CD14-positive monocyte (primary cell): ENCODE measurements at places on chromosomes 1 and 21.

GRCh38 chr1:228424685-228425660 is 8.3 kb upstream of the TRIM17 start:
- DNase-seq = no peak

- DNase-seq = peak; percentile 36
Measured at GRCh38 chr1:182484531-182485257, 34.7 kb downstream of the RGSL1 start.

GRCh38 chr1:108140936-108141335 is 59.2 kb downstream of the SLC25A24 start:
- DNase-seq = no peak

DNA sequence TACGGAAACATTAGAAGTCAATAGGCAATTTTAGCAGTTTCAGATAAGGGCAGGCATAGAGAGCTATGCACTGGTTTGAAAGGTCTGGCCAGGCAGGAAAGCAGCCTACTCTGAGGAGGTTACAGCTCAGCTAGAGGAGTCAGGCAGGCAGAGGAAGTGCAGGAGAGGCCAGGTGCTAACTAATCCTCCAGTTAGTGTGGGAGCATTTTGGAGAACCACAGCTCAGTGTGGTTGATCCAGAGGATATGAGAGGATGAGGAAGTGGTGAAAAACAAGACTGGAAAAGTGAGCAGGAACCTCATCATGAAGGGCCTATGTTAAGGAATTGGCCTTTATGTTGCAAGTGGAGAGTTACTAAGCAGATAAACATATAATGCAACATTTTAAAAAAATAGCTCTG is 282.4 kb upstream of the SGIP1 start:
- DNase-seq = peak; percentile 61

DNA sequence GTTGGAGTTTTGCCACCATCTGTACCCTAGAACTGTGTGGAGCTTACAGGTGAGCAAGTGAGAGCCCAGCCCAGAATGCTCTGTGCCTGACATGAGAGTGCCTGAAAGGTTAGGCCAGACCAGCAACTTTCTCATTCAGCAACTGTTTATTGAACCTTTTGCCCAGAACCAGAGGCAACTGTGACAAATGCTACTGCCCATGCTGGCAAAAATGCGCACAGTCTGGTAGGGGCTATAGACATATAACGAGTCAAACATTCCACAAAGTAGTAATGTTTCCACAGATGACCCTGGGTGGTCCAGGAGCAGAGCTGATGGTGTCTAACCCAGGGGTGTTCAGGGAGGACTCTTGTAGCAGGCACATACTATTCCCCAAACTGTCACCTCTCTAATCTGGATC is 56.0 kb upstream of the GCLM start:
- no peak for DNase-seq

- no peak for DNase-seq
Measured at GRCh38 chr1:151827853-151828252, 3.7 kb downstream of the RORC start.
